Forelimb muscle (tissue), 1 donor: ENCODE measurements at places on chromosomes 2 and 18.

GRCh38 chr2:60466161-60466702 lies 87.2 kb downstream of the BCL11A start:
- DNase-seq = no peak

- no peak for DNase-seq
These were observed 128.8 kb downstream of the ATL2 start for GRCh38 chr2:38248255-38248654.

GRCh38 chr2:105166688-105167087 lies 74.9 kb upstream of the GPR45 start:
- no peak for DNase-seq

- DNase-seq = no peak
These were observed 57.8 kb downstream of the AFTPH start for GRCh38 chr2:64581777-64582539.

DNA sequence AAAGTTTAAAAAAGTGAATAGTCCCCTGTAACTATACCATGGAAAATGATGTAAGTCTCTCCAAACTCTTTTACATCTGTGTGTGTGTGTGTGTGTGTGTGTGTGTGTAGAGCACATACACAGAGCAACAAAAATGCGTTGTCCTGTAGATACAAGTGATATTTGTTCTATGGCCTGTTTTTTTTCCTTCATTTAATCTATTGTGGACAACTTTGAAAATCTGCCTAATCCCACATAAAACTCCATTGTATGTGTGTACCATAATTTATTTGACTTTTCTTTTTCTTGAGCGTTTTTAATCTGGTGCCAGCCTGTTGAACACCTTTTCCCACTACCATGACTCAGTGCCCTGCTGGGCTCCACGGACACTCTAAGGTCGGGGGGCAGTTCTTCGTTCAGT lies 52.3 kb upstream of the ELOA2 start:
- DNase-seq = no peak
